A549 treated with AZD2906 at 1 μM for 4 hours (cell line): ENCODE measurements at places on chromosomes 11 and 22. TPM values are rescaled to one million over a fixed set of nuclear protein-coding genes. Genes with fewer than 3 reads are reported as not detected.

Gene TENM4
- 0.07 to 0.30 TPM (median 0.11 TPM) in 5 replicates for total RNA-seq

Gene OR5A1
- total RNA-seq = not detected in 5 replicates

Gene OR2AT4
- total RNA-seq = not detected in 5 replicates

Gene EXPH5
- total RNA-seq = 0.03 to 0.06 TPM (median 0.05 TPM) in 5 replicates

Gene MRGPRF
- 0.07 TPM in 3 of 5 replicates, not detected in the others for total RNA-seq

Gene STK33
- 3.5 to 4.6 TPM (median 3.8 TPM) in 5 replicates for total RNA-seq

Gene MS4A13
- not detected in 5 replicates for total RNA-seq

Gene CAT
- total RNA-seq = 35.4 to 42.1 TPM (median 37.5 TPM) in 5 replicates

Gene CTR9
- 21.0 to 28.8 TPM (median 22.6 TPM) in 5 replicates for total RNA-seq
